NCI-H187 (cell line): ENCODE measurements at places on chromosomes 13 and 19.

GRCh38 chr13:39540929-39541605, 61.9 kb downstream of the LHFPL6 start:
- no peak for DNase-seq

GRCh38 chr13:40381935-40382764, 284.3 kb downstream of the FOXO1 start:
- no peak for DNase-seq

DNA sequence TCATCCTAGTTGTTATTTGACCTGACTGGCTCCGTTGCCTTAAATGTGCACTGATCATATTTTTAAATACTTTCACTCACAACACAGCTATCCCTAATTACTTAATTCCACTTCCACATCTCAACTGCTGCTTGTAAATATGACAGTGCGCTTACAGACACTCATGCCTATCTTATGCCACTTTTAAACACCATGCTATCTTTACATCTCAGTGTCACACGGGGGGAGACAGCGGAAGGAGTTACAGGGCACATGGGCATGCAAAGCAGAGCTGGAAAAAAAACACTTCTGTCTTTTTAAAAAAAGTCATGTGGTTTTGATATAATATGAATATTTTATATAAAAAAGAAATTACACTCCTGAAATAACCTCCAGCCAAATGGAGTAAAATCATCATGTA, 44.1 kb downstream of the SMAD9 start:
- no peak for DNase-seq

DNA sequence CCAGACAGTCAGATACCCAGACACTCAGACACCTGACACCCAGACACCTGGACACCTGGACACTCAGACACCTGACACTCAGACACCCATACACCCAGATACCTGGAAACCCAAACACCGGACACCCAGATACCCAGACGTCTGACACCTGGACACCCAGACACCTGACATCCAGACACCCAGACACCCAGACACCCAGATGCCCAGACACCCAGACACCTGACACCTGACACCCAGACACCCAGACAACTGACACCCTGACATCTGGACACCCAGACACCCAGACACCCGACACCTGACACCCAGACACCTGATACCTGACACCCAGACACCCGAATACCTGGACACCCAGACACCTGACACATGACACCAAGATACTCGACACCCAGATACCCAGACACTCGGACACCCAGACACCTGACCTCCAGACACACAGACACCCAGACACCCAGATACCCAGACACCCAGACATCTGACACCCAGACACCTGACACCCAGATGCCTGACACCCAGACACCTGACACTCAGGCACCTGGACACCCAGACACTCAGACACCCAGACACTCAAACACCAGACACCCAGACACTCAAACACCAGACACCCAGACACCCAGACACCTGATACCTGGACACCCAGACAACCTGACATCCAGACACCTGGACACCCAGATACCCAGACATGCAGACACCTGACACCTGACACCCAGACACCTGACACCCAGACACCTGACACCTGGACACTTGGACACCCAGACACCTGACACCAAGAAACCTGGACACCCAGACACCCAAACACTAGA, 19.1 kb downstream of the C19orf12 start:
- DNase-seq: no peak

DNA sequence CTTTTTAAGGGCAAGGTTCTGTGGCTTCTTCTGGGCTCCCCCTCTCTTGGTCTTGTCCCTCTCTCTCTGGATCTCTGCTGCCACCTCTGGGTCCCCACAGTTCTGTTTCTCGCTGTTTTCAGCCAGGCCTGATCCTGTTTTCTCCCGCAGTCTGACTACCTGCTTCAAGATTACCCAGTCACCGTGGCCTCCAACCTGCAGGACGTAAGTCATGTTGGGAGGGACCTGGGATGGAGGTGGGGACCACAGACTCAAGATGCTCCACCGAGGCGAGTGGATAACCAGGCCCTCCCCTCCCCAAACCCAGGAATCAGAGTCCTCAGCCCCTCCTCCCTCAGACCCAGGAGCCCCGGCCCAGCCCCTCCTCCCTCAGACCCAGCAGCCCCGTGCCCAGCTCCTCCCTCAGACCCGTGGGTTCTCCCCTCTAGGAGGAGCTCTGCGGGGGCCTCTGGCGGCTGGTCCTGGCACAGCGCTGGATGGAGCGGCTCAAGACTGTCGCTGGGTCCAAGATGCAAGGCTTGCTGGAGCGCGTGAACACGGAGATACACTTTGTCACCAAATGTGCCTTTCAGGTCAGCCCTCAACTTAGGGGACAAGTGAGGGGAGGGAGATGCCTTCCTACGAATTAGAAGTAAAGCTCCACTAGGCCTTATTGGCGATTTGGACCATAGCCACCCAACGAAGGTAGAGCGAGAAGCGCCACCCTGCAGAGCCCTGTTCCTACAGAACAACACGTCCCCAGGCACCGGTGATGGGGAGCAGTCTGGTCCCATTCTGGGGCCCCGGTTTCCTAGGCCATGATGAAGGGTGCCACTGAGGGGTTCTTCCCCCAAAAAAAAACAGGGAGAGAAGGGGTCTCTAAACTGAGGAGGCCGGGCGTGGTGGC, 2.2 kb downstream of the FLT3LG start:
- DNase-seq: no peak
